Stimulated activated CD4-positive, alpha-beta T cell treated with anti-CD3 and anti-CD28 coated beads, Interleukin-1b, Interleukin-23, amount 100 ng/mL, for 48 hours (primary cell): ENCODE measurements at places on chromosomes 11 and 22.

- DNase-seq: peak; percentile 15
These were observed 437 bp downstream of the KIAA0930 start for GRCh38 chr22:45240104-45240809.

- no peak for DNase-seq
These were observed 102.3 kb upstream of the CD44 start for GRCh38 chr11:35036639-35037038.

- DNase-seq: no peak
These were observed 172.3 kb downstream of the LDLRAD3 start for GRCh38 chr11:36116161-36116560.

- peak; percentile 22 for DNase-seq
These were observed 284.0 kb downstream of the KIRREL3 start for GRCh38 chr11:126716456-126717083.

DNA sequence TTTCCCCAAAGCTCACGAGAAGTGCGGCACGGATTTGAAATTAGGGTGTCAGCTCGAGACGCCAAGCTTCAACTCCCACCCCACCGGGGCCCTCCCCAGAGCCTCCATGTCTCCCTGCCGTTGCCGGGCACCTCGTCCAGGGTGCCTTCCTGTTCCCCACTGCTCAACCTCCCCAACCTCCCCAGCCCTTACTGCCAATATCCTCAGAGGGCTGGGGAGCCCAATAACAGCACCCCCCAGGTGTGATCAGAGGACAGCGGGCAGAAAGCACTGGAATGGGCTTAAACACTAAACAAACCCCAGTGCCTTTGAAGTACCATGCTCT is 1336.4 kb downstream of the TBC1D22A start:
- no peak for DNase-seq

GRCh38 chr11:131546218-131546895 is 175.9 kb downstream of the NTM start:
- no peak for DNase-seq

- DNase-seq: no peak
These were observed 78.9 kb downstream of the SFI1 start for GRCh38 chr22:31575190-31575589.

- DNase-seq: no peak
These were observed 6.8 kb downstream of the SELENOO start for GRCh38 chr22:50207383-50208140.

GRCh38 chr11:103420593-103420992 is 311.4 kb downstream of the DYNC2H1 start:
- DNase-seq: no peak

DNA sequence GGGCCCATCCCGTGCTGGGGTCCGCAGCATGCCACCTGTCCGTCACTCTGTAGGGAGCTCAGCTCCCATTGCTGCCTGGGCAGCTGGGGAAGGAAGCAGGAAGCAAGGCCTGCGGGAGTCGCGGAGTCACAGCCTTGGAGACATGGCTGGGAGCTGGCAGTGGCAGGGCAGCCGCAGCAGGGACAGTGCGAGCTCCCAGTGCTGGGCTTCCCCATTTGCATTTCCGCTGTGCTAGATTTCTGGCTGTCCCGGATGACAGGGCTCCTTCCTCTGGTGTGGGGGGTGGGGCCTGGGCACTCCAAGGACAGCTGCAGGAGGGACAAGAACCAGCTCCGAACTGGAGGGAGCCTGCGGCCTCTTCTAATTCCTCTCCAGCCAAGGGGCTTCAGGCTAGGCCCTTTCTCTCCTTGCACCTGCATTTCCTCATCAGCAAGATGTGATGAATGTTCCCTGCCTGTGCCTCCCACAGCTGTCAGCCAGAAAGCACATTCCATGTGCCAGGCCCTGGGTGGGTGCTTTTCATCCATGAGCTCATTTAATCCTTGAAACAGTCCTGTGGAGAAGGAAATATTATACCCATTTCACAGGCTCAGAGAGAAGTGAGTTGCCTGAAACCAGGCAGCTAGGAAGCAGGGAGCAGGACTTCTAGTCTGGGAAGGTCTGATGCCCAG is 48.0 kb downstream of the MYO7A start:
- no peak for DNase-seq

GRCh38 chr11:70601861-70602538 is 203.7 kb downstream of the CTTN start:
- DNase-seq: no peak

DNA sequence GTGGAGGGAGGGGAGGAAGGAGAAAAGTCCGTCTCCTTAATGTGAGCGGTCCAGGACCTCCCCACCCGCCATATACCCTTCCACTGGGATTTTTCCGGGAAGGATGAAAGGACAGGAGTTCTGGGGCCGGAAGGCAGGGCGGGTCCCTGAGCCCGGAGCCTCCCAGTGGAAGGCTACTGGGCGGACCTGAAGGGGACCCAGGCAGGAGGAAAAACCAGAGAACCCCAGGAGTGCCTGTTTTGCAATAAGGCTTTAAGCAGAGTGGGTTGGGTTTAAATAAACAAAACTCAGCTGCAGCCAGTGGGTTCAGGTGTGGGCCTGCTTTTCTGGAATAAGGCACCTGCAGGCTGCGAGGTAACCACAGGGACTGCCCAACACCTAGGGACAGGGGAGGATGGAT is 1.7 kb upstream of the CELSR1 start:
- no peak for DNase-seq

- no peak for DNase-seq
These were observed 440.5 kb downstream of the MIAT start for GRCh38 chr22:27097933-27098332.

- DNase-seq: no peak
These were observed 26.2 kb upstream of the SLC37A2 start for GRCh38 chr11:125036933-125037332.

DNA sequence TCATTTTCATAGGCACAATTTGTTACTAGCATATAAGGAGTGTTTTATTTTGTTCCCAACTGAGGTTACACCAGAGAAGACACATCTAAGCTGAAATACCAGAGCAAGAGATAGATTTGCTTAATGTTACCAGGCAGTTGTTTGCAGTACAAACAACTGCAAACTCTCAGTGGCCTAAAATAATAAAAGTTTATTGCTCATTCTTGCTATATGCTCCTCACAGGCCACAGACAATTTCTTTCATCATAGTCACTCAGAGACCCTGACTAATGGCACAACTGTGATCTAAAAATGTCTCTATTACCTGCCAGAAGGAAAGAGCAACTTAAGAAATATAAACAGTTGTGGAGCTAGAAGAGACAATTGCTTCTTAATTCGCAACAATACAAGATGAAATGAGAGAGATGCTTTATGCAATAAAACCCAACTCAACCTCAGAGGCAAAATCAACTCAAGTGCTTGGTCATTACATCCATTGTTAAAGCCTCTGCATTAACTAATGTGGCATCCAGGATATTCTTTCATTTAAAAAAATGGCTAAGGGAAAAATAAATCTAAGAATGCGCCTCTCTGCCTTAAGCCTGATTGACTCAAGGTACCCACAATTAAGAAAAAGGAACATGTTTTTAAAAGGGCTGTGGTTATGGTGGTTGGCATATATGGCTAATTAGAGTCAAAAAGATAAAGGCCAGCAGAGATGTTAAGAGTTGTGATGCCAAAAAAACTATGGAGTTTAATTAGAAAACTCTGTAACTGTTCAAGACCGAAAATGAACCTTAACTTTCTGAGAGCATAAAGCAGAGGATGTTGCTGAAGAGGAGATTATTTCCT is 103.7 kb downstream of the CD44 start:
- DNase-seq: no peak

DNA sequence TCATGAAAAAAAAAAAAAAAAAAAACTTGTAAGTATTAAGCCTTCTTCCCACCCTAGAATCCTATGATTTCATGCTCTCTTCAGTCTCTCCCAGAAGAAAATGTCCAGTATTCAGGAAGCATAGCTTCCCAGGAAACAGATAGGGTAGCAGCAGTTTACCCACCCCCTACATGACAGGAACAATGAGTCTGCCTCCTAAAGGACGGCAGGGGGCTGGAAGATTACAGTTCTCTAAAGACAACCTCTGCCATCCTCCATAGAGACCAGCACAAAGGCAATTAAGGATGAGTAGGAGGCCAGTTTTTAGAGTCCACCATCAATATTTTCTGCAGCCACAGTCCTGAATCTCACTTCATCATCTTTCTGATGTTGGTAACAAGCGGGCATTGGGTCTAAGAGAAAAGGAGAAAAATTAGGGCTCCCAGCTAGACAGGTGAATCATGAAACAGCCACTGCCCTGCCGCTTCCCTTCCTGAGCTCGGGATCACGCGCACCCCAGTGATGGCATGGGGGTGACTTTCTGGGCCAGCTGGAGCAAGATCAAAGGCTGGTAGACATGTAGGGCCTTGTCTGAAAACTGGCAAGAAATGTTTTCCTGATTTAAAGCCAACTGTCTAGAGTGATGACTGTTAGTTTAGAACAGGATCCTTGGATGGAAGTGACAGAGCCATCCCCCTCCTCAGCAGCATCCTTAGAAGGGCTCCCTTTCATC is 322.8 kb downstream of the LARGE1 start:
- DNase-seq: no peak

GRCh38 chr11:125295931-125296330 is 131.4 kb downstream of the PKNOX2 start:
- DNase-seq: no peak

- DNase-seq: no peak
These were observed 48.4 kb upstream of the HEPHL1 start for GRCh38 chr11:93972790-93973189.

DNA sequence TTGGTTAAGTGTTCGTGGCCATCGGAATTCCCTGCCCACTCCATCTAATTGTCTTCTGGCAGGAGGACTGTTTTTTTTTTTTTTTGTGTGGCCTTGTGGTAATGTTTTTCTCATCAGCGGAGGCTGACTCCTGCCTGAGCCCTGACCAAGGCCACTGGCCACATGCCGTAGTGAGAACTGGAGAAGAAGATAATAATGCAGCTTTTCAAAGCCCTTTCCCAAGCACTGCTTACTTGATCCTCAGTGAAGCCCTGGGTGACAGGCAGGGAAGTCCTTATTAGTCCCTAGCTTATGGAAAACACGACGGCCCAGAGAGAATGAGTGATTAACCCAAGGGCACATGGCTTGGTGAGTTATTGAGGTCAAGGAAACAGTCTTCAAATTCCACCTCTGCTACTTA is 71.2 kb downstream of the ADM start:
- no peak for DNase-seq

DNA sequence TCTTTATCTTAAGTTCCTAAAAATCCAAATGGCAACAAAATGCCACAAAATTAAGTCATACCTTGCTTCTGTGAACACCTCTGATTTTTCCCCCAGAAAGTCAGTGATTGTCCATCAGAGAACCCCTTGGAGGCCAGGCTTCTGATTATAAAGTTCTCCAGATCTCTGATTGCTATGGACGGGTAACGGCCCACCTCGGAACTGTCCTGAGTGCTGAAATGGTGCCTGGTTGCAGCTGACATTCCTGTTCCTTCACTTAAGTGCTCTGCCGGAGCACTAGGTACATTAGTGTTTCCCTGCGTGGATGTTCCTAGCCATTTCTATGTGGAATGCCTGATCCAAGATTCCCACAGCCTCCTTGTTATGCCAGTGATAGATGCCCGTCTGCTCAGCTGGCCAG is 85.0 kb downstream of the CHST1 start:
- DNase-seq: no peak

GRCh38 chr22:25085930-25086901 is 113.4 kb upstream of the CRYBB3 start:
- peak; percentile 19 for DNase-seq

GRCh38 chr11:130861902-130862860 is 54.1 kb downstream of the SNX19 start:
- peak; percentile 85 for DNase-seq

DNA sequence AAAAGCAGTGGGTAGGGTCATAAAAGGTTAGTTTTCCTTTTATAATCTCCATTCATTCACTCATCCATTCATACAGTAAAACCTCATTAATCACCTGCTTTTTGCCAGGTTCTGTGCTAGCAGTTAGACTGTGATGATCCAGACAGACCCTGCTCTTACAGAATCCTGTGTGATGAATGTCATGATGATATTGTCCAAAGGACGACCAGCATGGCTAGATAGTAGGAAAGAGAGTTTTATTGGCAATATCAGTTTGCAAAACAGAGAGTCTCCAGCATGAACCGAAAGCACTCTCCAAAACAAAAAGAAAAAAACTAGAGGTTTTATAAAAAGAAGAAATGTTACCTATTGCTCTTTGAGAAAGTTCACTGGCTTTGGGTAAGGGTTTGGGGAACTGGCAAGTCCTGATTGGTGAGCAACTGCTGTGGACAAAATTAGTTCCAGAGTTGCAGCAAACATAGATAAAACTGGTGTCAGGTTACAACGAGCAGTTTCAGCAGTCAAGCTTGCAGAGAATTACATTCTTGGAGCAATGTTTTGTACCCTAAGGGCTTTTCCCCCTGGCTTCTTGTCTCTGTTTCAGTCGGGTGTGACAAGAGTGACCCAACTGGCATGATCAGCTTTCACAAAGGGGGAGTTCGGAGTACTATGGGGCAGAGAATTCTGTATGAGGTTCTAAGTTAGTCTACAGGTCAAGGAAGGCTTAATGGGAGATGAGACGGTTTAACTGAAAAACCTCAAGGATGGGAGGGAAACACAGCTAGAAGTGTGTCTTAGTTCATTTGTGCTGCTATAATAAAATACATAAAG is 58.3 kb downstream of the HSD17B12 start:
- DNase-seq: no peak

- DNase-seq: no peak
These were observed 56.2 kb downstream of the DENND5A start for GRCh38 chr11:9208726-9209501.

DNA sequence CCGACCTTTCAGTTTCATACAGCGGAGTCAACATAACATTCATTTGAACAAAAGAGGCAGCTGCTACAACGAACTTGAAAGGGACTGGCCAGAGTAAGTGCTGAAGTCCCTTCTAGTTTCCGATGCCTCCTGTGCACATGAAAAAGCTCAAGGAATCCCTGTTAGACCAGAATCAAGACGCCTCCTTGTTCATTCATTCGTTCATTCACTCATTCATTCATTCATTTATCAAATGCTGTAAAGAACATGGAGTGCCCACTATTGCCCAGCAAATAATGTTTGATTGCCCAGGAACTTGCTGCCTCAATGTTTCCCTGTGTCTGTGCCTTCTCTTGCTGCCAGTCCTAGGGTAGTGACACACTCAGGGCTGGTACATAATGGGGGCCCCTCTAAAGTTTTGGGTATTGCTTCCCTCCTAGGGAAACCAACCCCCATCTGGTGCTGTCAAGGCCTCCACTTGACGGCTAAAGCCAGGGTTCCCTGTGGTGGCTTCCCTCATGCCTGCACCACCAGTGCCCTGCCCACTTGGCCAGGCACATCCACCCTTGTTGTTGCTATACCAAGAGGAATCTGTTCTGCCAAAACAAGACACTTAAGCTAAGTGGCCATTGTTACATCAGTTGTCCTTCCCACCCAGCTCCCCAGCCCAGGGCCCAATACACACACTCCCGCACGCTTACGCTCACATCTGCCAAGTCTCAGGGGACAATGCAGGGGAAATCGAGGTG is 3.8 kb downstream of the TMPRSS13 start:
- DNase-seq: no peak

GRCh38 chr11:119571311-119571710 is 148.3 kb upstream of the THY1 start:
- DNase-seq: no peak

GRCh38 chr11:44625759-44626523 is 60.5 kb downstream of the CD82 start:
- DNase-seq: no peak

- DNase-seq: peak; percentile 22
These were observed 37.8 kb downstream of the SLC5A1 start for GRCh38 chr22:32080904-32081303.
